ENCODE measurements at places on chromosomes 5 and 9.

- no peak for DNase-seq
Measured at GRCh38 chr9:35686222-35687203, 3.2 kb downstream of the TPM2 start.

DNA sequence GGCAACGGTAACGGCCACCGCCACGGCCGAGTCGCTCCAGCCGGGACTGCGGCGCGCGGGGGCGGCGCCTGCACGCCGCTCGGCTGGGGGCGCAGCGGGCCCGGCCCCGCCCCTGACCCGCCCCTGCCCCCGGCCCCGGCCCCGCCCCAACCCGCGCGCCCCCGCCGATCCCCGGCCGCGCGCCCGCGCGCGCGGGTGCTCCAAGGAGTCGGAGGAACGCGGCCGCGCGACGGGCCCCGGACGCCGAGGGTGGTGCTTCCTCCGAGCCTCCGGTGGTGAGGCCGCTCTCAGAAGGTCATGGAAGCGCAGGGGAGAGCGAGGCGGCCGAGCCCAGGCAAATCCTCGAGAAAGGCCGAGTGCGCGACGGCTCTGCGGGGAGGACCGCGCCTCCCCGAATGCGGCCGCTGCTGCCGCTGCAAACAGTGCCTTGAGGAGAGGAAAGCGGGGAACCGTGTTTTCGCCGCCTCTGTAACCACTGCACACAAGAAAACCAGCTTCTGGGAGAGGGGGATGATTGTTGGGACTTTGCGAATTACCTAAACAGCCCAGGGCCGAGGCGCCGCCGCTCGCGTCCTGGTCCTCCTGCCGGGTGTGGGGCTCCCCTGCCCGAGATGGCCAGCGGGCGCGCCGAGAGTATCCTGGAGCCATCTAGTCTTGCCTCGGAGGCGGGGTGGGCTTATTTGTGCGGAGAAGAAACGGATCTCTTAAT, at the start of gene LIFR:
Gene LIFR (minus strand): TSS at position 48 of the 709 bp plus-strand sequence. CDS start 25,999 bp downstream, outside the sequence.
- DNase-seq, result no peak

- DNase-seq, result no peak
Measured at GRCh38 chr5:178590141-178590923, at the start of gene COL23A1. COL23A1 (minus strand) TSS chr5:178590393.

GRCh38 chr5:178423431-178423830, 166.8 kb downstream of the COL23A1 start:
- no peak for DNase-seq

DNA sequence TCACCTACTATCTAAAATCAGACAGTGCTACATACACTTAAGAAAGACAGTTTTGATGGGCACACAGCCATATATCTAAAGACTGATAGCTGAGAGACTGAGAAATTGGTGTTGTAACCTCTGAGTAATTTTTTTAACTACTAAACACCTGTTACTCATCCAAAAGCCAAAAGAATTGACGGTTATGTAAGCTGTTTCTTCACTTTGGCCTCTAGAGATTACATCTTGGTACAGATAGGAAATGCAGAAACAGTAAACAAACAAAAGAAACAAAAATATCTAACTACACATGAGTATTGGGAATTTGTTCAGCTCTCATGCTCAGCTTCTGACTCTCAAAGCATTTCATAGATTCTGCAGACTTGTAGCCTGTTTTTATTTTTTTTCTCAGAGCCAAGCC, 152.1 kb upstream of the GAS1 start:
- no peak for DNase-seq

GRCh38 chr5:161306351-161306995, 240.1 kb downstream of the GABRB2 start:
- no peak for DNase-seq

- no peak for DNase-seq
Measured at GRCh38 chr5:77407152-77407551, 85.0 kb downstream of the WDR41 start.

DNA sequence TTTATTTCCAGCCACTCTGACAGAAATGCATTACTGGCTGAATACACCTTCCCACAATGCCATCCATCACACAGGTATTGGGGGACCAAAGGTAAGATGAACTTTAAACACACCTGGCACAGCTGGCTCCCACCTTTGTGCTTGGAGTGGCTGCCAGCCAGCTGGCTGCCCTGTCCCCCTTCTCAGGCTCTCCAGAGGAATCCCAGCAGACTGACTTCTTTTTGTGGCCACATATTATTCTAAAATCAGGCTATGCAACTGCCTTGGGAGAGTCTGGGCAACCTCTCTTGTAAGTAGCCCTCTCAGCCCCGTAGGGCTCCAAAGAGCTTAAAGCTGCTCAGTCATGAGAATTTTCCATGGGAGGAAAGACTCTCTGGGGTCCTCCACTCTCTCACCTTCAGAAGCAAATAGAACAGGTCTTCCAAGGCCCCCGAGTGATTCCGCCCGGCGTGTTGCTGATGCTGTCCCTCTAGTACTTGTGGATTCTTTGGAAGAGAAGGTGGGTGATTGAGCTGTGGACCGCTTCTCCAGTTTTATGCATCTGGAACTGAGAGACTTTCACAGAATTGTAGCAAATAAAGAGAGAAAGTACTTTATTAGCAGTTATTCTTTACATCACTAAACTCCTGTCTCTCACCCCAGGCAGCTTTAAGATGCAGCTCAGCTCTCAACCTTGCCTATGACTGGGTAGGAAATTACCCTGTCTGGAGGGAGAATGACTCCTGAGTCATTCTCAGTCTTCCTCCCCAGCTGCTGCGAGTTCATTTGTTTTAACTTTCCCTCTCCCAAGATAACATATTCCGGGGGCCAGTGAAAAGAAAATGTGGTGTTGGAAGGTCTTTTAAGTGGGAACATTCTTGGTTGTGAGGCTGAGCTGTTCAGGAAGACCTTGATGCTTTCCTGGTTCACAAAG, 159.4 kb upstream of the PITX1 start:
- no peak for DNase-seq

DNA sequence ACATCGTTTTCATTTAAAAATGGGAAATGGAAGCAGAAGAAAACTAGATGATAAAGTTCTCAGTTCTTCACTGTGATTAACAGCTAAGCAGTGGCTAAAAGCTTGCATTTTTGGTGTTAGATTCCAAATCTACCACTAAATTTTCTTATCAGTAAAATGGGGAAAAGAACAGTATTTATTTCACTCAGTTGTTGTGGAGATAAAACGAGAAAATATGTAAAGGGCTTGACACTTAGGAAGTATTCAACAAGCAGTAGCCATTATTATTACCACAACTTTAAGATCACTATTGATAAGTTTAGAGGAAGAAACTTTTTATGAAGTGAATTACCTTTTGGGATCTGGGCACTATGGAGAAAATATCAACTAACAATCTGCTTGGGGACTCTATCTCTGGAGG, 4.5 kb downstream of the STOM start:
- no peak for DNase-seq

DNA sequence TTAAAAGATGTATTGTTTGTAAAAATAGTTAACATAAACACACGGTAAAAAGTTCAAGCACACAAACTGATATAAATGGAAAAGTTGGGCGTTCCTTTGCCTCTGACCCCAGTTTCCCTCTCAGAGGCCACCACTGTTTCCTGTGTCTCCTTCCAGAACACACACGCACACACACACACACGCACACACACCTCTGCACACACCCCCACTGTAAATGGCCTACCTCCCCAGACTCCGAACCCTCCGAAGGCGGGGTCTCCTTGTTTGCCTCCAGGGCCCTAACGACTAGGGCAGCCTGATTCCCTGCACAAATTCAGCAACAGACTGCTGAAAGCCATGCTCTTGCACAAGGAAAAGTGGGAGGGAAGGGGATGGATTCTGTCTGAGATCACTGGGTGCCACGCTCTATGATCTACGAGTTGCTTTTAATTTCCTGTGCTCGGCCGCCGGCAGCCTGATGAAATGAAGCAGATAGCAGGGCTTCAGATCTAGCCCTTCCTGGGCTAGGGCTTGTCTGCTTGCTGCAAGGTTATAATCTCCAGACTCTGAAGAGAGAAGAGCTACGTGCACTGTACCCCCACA, 184.0 kb upstream of the IL12B start:
- DNase-seq, result no peak

GRCh38 chr5:55159763-55160492, at the start of gene GPX8:
GPX8 (plus strand) TSS chr5:55160171; CDS start chr5:55160193, 22 bp downstream.
- no peak for DNase-seq

GRCh38 chr9:136709454-136710109, 2.8 kb upstream of the DIPK1B start:
- DNase-seq, result no peak

- no peak for DNase-seq
Measured at GRCh38 chr5:100161868-100162267, 373.3 kb upstream of the FAM174A start.

DNA sequence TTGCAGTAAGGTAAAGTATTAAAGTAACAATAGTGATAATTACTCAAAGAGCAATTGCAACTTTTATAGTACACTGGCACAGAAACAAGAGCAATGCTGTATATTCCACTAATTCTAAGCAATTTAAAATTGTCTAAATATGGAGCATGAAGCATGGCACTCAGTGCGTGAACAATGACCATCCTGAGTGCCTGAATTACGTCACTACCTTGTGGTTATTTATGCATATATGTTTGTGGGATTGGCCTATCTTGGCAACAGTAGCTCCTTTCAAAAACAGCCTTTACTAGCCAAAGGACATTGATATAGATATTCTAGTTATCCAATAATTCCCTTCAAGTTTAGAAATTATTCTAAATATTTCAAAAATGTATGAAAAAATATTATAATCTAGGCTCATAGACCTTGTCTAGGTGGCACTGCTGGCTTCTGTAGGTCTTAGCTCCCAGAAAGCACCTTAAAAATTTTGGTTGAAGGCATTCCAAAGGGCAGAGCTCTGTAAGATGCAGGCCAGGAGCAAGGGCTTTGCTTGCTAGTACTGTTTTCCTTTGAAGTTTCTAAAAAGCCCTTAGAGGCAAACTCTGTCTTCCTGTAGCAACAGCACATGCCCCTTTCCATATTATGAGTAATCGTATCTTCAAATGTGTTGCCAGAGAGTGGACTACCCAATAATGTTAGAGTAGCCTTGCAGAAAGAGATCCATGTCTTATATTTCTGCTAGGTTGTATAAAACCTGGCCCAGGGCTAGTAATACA, 719.3 kb downstream of the NR2F1-AS1 start:
- DNase-seq, result no peak

- no peak for DNase-seq
Measured at GRCh38 chr5:120207129-120207528, 257.0 kb upstream of the PRR16 start.

- no peak for DNase-seq
Measured at GRCh38 chr5:98341038-98342032, 432.1 kb upstream of the RGMB start.

Data from stimulated activated CD4-positive, alpha-beta T cell treated with anti-CD3 and anti-CD28 coated beads, Interleukin-1b, Interleukin-23, amount 100 ng/mL, for 1 hour (primary cell).